GM13976 (cell line): ENCODE measurements at places on chromosomes 2 and 18.
A peak's percentile ranks its signal among the peaks of the same experiment; 100 is the strongest.

- no peak for DNase-seq
These were observed 20.6 kb upstream of the SLC38A11 start for GRCh38 chr2:164975891-164976290.

DNA sequence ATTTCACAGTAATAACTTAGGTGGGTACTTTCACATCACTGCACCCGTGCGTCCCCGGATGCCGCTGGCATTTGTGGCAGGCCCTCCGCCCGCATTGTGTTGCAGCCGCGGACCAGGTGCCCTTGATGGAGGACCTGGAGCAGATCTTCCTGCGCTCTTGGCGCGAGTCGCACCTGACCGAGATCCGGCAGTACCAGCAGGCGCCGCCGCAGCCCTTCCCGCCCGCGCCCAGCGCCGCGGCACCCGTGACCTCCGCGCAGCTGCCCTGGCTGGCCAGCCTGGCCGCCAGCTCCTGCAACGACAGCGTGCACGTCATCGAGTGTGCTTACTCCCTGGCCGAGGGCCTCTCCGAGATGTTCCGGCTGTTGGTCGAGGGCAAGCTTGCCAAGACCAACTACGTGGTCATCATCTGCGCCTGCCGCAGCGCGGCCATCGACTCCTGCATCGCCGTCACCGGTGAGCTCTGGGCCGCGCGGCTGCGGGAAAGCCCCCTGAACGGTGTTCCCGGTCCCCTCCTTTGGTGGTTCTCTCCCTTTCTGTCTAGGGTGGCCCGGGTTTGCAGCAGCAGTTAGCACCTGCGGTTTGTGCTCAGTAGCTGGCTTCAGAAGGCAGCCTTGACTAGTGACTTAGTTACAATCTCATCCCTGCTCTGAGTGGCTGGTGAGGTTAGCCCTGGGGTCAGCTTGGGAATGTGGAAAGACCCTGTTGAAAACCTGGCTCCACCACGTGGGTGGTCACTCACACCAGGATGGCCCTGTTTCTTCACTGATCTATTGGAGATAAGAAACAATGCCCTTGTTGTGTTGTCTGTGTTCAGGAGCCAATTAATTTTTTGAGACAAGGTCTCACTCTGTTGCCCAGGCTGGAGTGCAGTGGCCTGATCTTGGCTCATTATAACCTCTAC lies 59.1 kb downstream of the GREB1 start:
- no peak for DNase-seq

DNA sequence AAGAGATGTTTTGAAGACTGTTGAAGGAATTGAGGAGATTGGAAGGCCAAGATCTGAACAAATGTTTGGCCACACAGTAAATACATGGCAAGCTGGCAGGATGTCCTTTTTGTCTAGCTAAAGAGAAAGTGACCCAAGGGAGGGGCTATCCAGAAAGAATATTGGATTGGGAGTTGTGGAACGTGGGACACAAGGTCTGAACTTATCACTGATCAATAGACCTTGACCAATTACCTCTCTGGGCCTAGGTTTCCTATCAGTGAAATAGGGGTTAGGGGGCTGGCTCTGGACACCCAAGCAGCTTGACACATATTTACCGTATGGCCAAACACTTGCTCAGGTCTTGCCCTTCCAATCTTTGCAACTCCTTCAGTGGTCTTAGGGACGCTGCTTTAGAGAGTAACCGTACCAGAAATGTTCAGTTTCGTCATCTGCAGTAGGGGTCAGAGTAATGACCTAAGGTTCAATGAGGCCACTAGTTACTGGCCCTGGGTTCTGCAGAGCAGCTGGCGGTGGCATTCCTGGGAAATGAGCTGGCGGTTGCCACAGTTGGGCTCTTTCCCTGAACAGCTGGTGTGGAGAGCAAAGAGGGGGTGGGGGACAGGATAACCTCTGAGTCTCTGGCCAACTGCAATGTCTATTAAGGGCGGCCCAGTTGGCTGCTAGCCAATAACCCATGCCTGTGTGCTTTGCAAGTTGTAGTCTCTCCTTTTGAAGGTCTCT lies 70.1 kb upstream of the STPG4 start:
- no peak for DNase-seq

- DNase-seq: no peak
These were observed 165.7 kb upstream of the KCNJ3 start for GRCh38 chr2:154532763-154533162.

- no peak for DNase-seq
These were observed 128.9 kb upstream of the OTOS start for GRCh38 chr2:240269380-240269779.

- no peak for DNase-seq
These were observed 14.4 kb downstream of the AFG3L2 start for GRCh38 chr18:12362473-12363174.

- DNase-seq: peak; percentile 42
These were observed 4.6 kb downstream of the TGIF1 start for GRCh38 chr18:3454365-3455089.

DNA sequence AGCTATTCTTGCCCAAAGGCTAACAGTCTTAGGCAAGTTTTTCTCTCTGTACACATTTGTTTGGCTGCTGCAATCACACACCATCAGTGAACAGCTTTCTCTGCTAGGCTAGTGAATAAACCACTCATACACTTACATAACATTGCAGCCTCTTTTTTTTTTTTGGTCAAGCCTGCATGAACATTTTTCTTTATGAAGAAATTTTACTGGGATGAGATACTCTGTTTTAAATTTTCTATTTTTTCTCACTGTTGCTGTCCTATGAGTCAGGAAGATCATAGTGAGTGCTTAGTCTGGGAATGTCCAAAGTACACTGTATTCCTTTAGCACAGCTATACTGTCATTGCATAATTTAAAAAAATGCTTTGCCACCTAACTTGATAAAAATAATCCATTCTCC lies 58.5 kb downstream of the ROCK1 start:
- DNase-seq: no peak

DNA sequence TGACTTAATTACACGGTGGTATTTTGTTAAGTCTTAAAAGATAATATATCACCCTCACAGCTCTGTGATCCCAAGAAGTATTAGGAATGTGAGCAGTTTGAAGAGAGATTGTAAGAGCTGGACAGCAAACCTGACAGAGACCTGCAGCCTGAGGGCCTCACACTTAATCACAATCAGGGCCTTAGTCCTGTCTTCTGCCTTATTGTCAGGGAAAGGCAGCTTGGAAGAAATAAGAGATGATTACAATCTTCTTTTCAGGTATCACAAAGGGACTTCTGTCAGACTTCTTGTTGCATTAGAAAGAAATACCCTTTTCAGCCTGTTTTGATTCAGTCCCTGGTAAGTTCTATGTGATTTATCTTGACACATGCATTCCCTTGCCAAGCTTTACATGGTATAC lies 1433.8 kb upstream of the SLC39A10 start:
- no peak for DNase-seq

- DNase-seq: no peak
These were observed 30.8 kb upstream of the ACYP2 start for GRCh38 chr2:54084600-54084999.

GRCh38 chr18:40168026-40168425 lies 1787.0 kb upstream of the PIK3C3 start:
- no peak for DNase-seq

- no peak for DNase-seq
These were observed 72.5 kb downstream of the GALR1 start for GRCh38 chr18:77321823-77322805.

DNA sequence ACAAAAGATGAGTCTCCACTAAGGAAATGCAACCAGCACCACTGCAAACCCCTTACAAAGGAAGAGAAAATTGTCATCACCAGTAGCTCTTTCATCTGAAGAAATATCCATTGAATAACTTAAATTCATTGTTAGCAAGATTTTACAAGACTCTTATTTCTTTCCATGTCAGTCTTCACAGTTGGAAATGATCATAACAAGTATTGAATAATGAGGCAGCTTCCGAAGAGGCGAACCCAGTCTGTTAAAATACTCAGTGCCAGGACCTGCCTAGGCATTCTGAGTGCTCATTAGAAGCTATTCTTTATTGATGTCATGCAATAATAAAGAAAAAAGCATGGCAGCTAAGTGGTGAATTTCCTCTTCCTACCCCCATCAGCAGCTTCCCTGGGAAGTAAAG lies 33.5 kb downstream of the NOSTRIN start:
- no peak for DNase-seq

GRCh38 chr2:16209799-16210198 lies 269.4 kb downstream of the MYCN start:
- DNase-seq: no peak

- no peak for DNase-seq
These were observed 53.3 kb downstream of the KCTD18 start for GRCh38 chr2:200456567-200456966.
